GM19239 (cell line): ENCODE measurements at places on chromosomes 6 and 20.

DNA sequence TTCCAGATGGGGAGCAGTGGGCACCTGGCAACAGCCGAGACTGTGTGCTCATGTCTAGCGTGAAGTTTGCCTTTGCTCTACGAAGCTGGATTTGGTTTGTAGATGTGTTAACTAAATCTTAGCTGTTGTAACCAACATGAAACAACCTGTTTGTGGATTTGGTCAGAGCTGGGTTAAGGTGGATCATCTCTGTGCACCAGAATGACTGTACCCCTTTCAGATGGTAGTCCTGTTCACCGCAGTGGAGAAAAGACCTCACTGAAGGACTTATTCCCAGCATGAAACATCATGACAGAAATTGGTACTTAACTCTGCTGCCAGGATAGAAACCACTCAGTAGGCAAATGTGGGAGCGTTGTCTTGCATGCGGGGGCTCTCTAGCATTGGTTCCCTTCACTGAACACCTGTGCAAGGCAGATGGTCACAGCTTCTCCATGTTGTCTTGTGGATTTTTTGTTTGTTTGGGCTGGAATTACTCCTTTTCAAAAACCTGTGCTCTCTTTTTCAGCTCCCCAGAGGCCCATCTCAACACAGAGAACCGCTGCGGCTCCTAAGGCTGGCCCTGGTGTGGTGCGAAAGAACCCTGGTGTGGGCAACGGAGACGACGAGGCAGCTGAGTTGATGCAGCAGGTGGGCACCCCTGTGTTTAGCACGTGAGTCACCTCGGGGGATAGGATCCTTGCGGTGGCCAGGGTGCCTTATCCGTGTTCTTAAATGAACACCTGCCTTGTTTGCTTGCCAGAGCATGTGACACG is 19.3 kb upstream of the EFCAB8 start:
- DNase-seq: no peak

- no peak for DNase-seq
These were observed 62.6 kb downstream of the DLL1 start for GRCh38 chr6:170227996-170228945.

GRCh38 chr6:142421285-142422117 is 119.7 kb downstream of the ADGRG6 start:
- DNase-seq: no peak

GRCh38 chr6:163023700-163024099 is 295.9 kb downstream of the PACRG start:
- DNase-seq: no peak

DNA sequence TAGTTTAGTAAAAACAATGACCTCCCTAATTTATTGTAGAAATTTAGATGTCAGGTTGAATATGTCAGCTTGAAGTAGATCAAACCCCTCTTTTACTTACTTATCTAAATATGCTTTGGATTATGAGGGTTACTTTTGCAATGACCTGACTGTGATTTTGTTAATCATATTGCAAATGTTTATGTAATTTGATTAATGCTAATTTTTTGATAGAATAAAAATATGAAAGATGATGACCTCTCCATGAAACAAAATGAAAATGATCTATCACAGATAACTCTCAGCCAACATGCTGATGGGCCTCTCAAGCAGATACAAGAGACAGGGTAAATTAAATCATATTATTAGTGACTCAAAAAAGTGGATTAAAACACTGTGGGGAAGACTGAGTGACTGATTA is 131.0 kb downstream of the CEP57L1 start:
- no peak for DNase-seq

DNA sequence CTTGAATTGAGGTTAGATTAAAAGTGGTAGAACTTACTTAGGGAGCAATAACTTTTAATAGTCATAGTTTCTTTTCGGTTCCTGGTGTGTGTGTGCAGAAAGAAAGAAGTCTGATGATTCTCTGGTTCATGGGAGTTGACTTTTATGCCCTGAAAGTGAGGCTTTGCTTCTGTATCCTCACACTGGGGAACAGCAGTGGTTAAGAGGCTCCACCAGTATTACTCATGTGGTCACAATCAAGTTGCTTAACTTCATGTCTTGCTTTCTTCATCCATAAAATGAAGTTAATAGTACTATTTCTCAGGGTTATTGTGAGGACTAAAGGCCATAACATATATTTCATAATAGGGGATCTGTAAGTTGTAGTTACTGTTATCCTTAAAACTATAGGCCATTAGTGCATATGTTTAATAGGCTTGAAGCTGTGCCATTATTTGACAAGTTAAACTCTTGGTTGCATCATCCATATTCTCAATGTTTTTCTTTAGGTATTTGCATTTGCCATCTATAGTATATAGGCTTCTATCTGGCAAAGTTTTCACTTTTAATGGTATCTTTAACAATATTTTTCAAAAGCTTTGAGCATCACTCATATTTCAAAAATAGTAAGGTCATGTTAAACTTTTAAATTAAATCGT is 262.4 kb downstream of the PLCB1 start:
- no peak for DNase-seq

DNA sequence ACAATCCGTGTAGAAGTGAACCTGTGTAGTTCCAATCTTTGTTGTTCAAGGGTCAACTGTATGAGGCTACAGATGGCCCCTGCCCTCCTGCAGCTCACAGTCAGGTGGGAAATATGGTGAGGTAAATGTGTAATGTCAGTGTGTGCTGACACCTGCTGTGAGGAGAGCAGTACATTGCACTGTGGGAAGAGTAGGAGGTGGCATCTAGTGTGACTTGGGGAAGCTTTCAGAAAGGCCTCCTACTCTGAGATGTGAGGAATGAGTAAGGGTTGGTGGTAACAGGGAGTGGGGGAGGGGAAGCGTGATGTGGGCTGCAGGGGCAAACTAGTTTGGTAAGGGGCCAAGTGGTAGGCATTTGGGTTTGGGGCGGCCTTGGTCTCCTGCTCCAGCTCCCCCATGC is 188.8 kb downstream of the FARS2 start:
- no peak for DNase-seq

DNA sequence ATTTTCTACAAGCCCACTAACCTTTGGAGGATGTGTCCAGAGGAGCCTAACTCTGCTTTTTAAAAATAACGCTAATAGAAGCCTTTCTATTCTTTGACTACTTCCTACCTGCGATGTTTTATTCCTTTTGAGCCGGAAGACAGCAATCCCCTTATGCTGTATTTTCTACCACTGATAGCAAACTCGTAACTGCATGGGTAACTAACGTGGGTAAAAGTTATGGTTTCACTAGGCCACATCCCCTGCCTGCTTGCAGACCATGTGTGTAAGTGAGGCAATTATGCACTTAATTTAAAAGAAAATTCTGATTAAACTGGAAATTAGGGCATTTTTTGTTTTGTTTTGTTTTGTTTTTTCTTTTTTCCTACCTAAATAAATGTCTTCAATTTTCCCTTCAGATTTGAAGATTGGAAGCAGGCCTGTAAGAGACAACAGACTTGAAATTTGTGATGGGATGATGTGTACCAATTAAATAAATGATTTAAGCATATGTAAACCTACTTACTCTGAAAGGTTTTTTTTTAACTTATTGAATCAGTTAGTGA is 931 bp downstream of the UFL1 start:
- DNase-seq: no peak

GRCh38 chr6:36383606-36384005 is 3.9 kb downstream of the ETV7 start:
- no peak for DNase-seq

DNA sequence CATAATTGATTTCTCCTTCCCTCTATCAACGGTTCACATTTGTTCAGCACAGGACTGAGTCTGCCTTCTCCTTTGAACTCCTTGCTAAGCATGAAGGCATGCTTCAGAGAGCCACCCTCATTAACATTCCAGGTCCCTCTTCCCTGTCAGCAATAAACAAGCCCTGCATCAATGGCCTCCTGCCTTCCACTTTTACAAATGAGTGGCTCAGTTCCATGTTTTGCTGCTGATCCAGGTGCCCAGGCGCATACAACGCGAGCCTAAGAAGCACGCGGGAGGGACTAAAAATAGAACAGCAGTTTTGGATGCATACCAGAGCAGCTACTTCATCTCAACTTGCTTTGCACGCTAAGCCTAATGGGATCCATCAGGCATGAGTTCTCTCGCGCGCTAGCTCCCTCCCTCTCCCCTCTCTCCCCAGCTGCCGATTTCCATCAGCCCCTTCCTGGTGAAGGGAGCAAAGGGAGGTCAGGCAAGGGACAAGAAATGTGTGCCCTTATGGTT is 53.4 kb downstream of the TRAF3IP2 start:
- DNase-seq: no peak

- DNase-seq: no peak
These were observed 115.0 kb downstream of the SCP2D1 start for GRCh38 chr20:18928626-18929025.

- no peak for DNase-seq
These were observed 188.4 kb downstream of the TBX18 start for GRCh38 chr6:84576029-84576428.

GRCh38 chr6:1262704-1263038 is 49.2 kb upstream of the FOXQ1 start:
- DNase-seq: no peak

GRCh38 chr20:59701236-59701635 is 96.9 kb downstream of the PHACTR3 start:
- DNase-seq: no peak
